ENCODE measurements at places on chromosomes 4 and X.

GRCh38 chr4:87985097-87985886 is 9.8 kb downstream of the SPP1 start:
- no peak for DNase-seq

- no peak for DNase-seq
Observed at GRCh38 chr4:167918077-167918476, 174.3 kb upstream of the ANXA10 start.

GRCh38 chrX:123878252-123878721 is 18.4 kb downstream of the XIAP start:
- no peak for DNase-seq

- no peak for DNase-seq
Observed at GRCh38 chr4:38332699-38333098, 331.3 kb upstream of the KLF3 start.

- DNase-seq = no peak
Observed at GRCh38 chr4:81550388-81550859, 78.7 kb upstream of the RASGEF1B start.

DNA sequence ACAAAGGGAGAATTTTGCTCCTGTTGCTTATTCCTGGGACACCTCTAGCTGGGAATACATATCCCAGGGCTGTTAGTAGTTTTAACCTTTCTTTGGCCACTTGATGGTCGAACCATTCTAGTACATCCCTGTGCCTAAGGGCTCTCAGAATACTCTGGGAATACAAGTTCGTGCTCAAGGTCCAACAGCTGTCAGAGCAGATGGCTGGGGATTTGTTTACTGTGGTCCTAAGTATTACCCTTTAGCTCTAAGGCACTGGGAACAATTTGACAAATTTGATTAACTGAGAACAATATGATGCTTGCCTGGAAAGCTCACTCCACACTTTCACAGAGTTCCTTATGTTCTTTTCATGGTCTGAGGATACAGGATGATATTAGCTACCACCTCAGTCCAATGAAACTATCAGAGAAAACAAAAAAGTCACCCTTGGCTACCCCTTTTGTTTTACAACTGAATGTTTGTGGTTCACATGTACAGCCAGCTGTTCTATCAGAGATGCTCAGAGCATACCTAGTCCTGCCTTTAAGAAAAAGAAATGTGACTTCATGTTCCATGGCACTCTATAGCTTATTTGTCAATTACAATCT is 47.4 kb upstream of the PHOX2B start:
- no peak for DNase-seq

DNA sequence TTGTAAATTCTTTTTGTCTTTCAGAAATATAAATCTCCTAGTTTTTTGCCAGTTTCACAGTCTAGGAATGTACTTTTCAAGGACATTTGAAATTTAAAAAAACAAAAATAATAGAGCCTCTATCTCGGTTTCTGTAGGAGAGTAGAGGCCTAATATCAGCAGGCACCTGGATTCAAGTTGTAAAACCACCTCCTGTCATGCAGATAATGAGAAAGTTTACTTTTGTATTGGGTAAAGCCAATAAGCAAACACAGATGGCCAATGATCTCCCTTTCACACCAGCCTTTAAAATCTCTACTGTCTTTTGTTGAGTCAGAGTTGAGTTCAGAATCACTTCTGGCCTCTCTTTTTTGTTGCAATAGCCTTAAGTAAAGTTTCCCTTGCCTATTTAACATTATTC is 1499.9 kb downstream of the PCDH18 start:
- DNase-seq = no peak
